ENCODE measurements at places on chromosomes 12 and 14. TPM values are rescaled to one million over a fixed set of nuclear protein-coding genes. Genes with fewer than 3 reads are reported as not detected.

DNA sequence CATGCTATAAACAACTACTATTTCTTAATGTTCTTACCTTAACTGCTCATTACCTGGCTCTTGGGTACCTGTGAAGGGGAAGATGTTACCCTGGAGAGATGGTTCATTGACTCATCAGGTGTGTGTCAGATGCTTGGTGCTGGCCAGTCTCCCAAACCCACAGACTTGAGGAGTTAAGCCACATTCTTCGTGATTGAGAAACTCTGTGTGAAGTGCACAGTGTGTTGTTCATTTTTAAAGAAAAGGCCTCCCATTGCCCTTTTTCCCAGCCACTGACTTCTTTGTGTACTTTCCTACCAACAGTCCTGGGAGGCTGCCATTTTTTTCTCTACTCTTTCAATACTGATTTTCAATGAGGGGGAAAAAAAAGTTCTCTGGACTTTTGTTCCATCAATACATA lies 3.2 kb downstream of the MGST1 start:
- H3K4me3 ChIP-seq, result no peak overlapping the region
- no peaks in the 10 kb centered on the region for H3K4me1 ChIP-seq

GRCh38 chr12:52019113-52019770 lies 12.5 kb downstream of the TAMALIN start:
- no peaks in the 10 kb centered on the region for H3K36me3 ChIP-seq
- H3K27ac ChIP-seq, result no peak overlapping the region
- no peak overlapping the region for H3K4me3 ChIP-seq
- no peaks in the 10 kb centered on the region for H3K4me1 ChIP-seq
- no peak for DNase-seq

The KLRC1 gene
- 0.48 TPM for total RNA-seq

The PLA2G1B gene
- not detected for total RNA-seq

The KRT71 gene
- total RNA-seq, result 0.16 TPM

- H3K4me3 ChIP-seq, result no peak overlapping the region
- no peaks in the 10 kb centered on the region for H3K4me1 ChIP-seq
- H3K36me3 ChIP-seq, result no peaks in the 10 kb centered on the region
Measured at GRCh38 chr14:68173227-68173972, 353.8 kb downstream of the RAD51B start.

DNA sequence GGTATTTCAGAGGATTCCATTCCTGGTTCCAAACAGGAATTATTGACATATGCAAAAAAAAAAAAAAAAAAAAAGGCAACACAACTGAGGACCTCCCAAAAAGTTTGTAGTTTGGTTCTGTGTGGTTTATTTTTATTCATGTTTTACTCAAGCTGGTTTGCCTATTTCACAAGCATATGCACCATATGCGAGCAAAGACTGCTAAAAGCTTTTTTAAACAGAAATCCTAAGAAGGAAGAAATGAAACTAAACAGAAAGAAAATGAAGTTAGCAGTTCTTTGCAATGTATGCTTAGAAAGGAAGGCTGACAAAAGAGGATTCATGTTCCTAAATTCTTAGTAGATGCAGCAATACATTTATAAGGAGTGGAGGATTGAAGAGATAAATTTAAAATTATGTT lies 487.6 kb upstream of the FLRT2 start:
- no peaks in the 10 kb centered on the region for H3K36me3 ChIP-seq
- H3K27me3 ChIP-seq, result no peaks in the 10 kb centered on the region
- H3K4me3 ChIP-seq, result no peak overlapping the region
- no peak for DNase-seq

- H3K4me1 ChIP-seq, result no peaks in the 10 kb centered on the region
- no peaks in the 10 kb centered on the region for H3K36me3 ChIP-seq
- H3K4me3 ChIP-seq, result peak overlapping the region; percentile 45
- H3K27ac ChIP-seq, result peak overlapping the region; percentile 84
Measured at GRCh38 chr14:103260629-103261124, 73.4 kb upstream of the EIF5 start.

GRCh38 chr12:93938317-93938716 lies 210.1 kb upstream of the PLXNC1 start:
- DNase-seq, result no peak
- H3K36me3 ChIP-seq, result no peaks in the 10 kb centered on the region
- no peak overlapping the region for H3K27ac ChIP-seq
- no peaks in the 10 kb centered on the region for H3K4me1 ChIP-seq
- no peak overlapping the region for H3K4me3 ChIP-seq

The TEP1 gene
- 21.3 TPM for total RNA-seq
